HepG2 (cell line): ENCODE measurements at places on chromosomes 4 and X.

- DNase-seq, result no peak
Observed at GRCh38 chr4:59770601-59771264, 1429.4 kb upstream of the ADGRL3 start.

DNA sequence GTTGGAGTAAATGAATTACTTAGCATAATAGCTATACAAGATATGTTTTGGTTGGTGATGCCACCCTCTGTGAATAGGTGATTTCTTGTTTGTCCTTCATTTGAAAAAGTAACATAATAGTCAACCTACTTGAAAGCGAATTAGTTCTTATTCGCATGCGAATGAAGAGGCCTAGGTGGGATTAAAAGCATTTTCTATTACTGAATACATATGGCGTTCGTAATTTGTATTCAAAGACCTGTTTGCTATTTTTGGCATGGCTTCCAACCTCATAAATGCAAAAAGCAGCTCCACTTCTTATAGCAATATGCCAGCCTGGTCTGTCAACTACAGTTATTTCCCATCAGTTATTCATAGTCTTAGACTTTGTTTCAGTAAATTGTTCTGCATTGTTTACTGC is 261.3 kb downstream of the TENM3 start:
- DNase-seq, result no peak

GRCh38 chr4:38189445-38189844 is 229.2 kb downstream of the PTTG2 start:
- peak; percentile 65 for DNase-seq

DNA sequence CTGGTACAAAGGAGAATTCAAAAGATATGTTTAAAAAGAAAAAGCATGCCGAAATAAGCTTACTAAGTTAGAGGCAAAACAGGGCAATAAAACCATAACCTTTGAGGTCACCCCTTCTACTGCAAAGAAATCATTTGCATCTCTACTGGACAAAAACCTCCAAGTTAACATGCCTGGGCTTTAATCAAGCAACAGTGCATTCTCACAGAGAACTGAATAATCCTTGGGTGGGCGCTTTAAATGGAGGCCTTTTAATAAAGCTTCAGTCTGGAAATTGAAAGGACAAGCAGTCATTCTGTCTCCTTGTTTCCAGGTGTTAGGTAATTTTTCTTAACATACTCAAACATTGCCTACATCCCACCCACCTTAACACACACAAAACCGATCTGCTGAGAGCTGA is 34.6 kb upstream of the SMS start:
- no peak for DNase-seq

DNA sequence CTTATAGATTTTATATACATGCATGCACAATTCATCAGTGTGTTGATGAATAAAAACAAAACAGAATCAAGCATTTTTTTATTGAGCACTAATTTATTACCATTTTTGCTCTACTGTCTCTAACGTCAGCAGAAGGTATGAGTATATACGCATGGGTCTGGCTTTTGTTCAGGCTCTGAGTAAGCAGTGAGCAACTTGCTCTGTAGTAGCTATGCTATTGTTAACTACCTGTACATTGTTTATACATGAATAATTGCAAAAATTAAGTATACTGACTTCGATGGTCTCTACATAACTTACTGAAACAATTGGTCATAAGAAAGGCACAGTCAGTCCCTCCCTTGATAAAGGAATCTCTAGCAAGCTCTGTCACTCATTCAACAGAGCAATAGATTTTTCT is 122.9 kb downstream of the RS1 start:
- no peak for DNase-seq

- no peak for DNase-seq
Observed at GRCh38 chrX:2228536-2228935, 272.2 kb downstream of the DHRSX start.

DNA sequence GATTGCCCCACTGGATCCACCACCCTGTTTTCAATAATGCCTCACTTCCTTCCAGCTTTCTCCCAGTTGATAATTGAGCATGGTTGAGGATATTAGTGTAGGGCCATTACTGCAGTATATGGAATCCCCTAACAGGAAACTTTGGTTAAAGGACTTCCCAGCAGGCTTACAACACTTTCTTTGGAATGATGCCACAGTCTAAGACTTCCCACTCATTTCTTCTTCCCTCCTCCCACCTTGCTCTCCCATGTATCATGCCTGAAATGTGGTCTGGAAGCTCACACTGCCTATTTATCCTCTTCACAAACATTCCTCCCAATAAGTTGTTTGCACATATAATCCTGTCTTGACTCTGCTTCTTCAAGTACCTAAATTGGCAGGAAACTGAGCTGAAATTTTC is 863.3 kb downstream of the CENPC start:
- no peak for DNase-seq

GRCh38 chr4:4506961-4507360 is 34.9 kb downstream of the STX18 start:
- DNase-seq, result no peak

DNA sequence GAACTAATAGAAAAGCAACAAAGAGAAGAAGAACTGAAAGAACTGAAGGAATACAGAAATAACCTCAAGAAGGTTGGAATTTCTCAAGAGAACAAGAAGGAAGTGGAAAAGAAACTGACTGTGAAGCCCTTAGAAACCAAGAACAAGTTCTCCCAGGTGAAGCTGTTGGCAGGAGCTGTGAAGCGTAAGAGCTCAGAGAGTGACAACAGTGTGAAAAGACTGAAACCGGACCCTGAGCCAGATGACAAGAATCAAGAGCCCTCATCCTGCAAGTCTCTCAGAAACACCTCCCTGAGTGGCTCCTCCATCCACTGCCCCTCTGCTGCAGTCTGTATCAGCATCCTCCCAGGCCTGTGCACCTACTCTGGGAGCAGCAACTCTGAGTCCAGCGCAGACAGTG is 8.4 kb upstream of the FHDC1 start:
- DNase-seq, result no peak

- DNase-seq, result no peak
Observed at GRCh38 chrX:19627081-19627480, 111.8 kb upstream of the MAP3K15 start.

GRCh38 chr4:136281889-136282288 is 1250.4 kb downstream of the PCDH18 start:
- DNase-seq, result no peak

GRCh38 chr4:42248972-42249371 is 96.5 kb upstream of the BEND4 start:
- DNase-seq, result no peak

DNA sequence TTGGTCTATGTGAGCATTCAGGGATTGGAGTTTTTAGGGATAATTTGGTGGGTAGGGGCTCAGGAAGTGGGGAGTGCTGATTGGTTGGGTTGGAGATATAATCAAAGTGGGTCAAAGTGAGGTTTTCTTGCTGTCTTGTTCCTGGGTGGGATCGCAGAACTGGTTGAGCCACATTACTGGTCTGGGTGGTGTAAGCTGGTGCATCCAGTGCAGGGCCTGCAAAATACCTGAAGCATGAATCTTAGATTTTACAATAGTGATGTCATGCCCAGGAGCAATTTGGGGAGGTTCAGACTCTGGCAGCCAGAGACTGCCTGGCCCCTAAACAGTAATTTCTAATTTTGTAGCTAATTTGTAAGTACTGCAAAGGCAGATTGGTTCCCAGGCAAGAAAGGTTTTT is 665.6 kb upstream of the PRKX start:
- DNase-seq, result no peak

GRCh38 chr4:22187203-22187820 is 238.7 kb upstream of the KCNIP4 start:
- DNase-seq, result no peak

GRCh38 chr4:153465615-153466080 is 512 bp upstream of the TMEM131L start:
- DNase-seq, result peak; percentile 37

DNA sequence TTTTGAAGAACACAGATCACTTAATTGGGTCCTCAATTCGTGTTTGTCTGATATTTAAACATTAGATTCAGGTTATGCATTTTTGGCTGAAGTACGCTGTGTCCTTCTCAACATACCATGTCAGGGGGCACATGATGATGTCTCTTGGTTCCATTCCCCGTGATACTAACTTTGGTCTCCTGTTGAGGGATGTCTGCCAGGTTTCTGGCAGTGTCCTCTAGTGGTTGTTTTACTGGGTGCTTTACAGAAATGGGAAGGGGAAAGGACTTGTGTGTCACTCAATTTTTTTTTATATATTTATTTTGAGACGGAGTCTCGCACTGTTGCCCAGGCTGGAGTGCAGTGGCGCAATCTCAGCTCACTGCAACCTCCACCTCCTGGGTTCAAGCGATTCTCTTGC is 58.2 kb downstream of the WWC2 start:
- DNase-seq, result no peak

- no peak for DNase-seq
Observed at GRCh38 chrX:39619182-39620009, 478.4 kb downstream of the BCOR start.

- no peak for DNase-seq
Observed at GRCh38 chr4:105666693-105667092, 41.8 kb downstream of the INTS12 start.

- no peak for DNase-seq
Observed at GRCh38 chrX:3129256-3129655, 88.0 kb downstream of the ARSF start.

DNA sequence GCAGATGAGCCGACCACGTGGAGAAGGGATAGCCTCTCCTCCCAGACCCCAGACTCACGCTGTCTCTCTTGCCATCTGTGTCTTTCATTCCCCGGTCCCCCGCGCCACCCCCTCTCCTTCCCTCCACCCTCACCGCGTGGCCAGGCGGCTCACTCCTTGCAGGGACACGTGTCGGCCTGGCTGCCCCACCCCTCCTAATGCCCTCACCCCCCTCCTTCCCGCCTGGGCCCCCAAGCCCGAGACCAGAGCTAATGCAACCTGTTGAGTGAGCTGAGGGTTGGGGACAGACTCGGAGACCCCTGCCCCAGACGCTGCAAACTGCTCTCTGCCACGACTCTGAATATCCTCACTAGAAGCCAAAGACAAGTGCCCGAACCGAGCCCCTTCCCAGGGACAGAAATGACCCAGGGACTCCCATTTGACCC is 1.8 kb downstream of the SLC38A5 start:
- DNase-seq, result no peak

DNA sequence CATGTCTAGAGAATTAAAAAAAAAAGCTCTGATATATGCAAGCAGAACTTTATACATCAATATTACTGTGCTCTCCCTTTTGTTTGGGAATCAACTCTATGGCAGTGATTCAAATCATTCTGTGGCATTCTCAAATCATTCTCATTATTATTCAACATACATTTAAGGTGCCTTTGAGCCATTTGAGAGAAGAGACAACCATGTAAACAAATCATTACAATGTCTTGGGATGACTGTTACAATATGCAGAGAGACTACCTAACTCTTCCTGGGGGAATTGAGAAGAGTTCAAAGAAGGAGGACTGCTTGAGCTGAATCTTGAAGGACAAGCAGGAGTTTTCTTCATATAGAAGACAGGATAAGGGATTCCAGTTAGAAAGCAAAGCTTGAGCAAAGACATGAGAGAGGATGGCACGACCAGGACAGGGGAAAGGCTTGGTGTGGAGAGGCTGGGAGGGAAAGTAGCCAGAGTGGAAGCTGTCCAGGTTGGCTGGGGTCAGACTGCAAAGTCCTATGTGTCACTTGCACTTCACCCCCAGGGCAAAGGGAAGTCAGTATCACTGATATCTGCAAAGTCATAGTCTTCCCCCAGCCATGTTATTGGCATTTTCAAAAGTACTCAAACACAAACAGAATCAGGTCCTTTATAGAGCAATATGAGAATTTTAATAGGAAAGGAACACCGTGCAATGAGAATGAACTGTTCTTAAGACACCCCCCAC is 9.0 kb downstream of the SEC24D start:
- peak; percentile 6 for DNase-seq

GRCh38 chr4:124288706-124289486 is 423.6 kb downstream of the ANKRD50 start:
- DNase-seq, result no peak

DNA sequence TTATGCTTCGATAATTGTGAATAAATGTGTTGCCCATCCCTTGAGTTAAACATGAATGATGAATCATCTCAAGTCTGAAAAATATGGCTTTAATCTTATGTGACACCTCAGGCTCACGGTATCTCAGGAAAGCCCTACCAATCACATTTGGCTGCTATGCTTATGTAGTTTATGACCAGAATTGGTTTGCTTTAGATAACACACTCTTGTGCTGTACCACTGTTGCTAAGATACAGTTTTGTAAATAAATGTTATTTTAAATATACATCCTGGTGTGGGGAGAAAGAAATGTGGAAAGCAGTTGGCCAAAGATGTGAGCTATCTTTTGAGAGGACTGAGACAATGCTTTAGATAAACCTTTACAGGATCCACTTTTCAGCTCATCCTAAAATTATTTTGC is 63.2 kb downstream of the NPY1R start:
- no peak for DNase-seq

- DNase-seq, result no peak
Observed at GRCh38 chr4:168383510-168383909, 65.0 kb upstream of the DDX60 start.

- no peak for DNase-seq
Observed at GRCh38 chr4:186634591-186635128, 79.3 kb upstream of the MTNR1A start.

GRCh38 chrX:9825129-9825790 is 39.0 kb downstream of the SHROOM2 start:
- DNase-seq, result no peak

GRCh38 chr4:106454581-106454980 is 86.0 kb upstream of the GIMD1 start:
- no peak for DNase-seq

- DNase-seq, result no peak
Observed at GRCh38 chrX:12949927-12950656, 24.8 kb upstream of the TMSB4X start.

DNA sequence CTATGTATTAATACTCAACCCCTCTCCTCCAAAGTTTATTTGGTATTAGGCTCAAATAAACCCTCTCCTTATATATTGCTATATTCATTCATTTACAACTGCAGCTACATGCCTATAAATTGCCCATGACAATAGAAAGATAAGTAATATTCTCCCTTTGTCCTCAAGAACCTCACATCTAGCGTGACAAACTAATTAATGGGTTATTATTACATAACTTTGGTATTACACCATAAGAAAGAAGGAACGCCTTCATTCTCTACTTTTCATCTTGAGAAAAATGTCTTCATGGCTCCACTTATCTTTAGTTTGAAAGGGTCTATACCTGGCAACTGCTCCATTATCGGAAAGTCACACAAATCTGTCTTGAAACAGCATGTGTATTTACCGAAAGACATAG is 157.7 kb upstream of the RASGEF1B start:
- no peak for DNase-seq

DNA sequence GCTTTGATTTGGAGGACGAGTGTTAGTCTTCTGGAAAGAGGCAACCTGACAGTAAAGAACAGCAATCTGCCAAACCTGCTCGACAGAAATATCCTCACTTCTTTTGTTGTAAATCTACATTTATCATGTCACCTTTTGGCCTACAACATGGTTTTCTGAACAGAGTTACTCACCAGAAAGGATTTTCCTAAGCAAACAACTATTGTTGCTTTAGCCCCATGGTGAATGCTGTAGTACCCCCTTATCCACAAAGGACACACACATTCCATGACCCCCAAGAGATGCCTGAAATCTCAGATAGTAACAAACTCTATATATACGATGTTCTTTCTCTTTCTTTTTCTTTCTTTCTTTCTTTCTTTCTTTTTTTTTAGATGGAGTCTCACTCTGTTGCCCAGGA is 42.7 kb downstream of the TMEM150C start:
- no peak for DNase-seq
